Stimulated activated CD4-positive, alpha-beta T cell treated with anti-CD3 and anti-CD28 coated beads, TNF-alpha, amount 100 ng/mL, for 1 hour (primary cell): ENCODE measurements at places on chromosomes 1 and 21.
A peak's percentile ranks its signal among the peaks of the same experiment; 100 is the strongest.

GRCh38 chr1:156655151-156655903 lies 13.4 kb downstream of the BCAN start:
- no peak for DNase-seq

GRCh38 chr1:151196292-151196800 lies 2.0 kb upstream of the PIP5K1A start:
- no peak for DNase-seq

- no peak for DNase-seq
These were observed 253.3 kb downstream of the KAZN start for GRCh38 chr1:14851760-14852159.

- DNase-seq = no peak
These were observed 3.2 kb downstream of the SON start for GRCh38 chr21:33546086-33546485.

DNA sequence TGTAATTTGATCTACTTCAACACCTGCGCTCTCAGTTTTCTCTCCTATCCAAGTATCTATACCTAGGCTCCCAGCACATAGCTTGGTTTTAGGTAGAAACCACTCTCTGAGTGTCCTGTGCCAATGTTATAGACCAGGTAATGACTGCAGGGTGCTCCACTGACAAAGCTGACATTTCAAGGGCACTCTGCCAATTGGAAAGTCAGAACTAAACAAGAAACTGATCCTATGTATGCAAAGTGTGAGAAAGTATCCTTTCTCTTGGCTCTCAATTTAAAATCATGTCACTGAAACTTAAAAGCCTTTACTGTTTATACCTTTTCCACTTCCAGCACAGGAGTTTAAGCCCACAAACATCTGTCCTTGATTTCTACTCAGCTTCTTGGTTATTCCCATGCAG lies 45.0 kb upstream of the AIM2 start:
- no peak for DNase-seq

DNA sequence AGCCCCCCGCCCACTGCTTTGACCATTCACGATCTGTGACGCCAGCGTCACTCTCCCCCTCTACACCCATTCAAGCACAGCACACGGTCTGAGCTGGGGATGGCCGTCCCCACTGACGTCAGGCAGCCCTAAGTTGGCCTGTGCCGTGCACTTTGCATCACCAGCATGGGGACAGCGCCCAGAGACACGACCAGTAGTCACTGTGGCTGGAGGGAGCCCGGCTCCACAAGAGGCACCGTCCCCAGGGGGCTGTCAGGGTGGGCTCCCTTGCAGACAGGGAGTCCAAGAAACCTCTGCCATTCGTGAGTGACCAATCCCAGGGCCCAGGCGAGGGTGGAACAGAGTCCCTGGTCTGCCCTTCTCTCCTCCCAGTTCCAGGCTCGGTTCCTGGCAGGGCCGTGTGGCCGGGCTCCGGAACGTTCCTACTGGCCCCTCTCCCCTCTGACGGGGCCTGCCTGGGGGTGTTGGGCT lies 2.3 kb downstream of the KRTAP10-8 start:
- DNase-seq = no peak

DNA sequence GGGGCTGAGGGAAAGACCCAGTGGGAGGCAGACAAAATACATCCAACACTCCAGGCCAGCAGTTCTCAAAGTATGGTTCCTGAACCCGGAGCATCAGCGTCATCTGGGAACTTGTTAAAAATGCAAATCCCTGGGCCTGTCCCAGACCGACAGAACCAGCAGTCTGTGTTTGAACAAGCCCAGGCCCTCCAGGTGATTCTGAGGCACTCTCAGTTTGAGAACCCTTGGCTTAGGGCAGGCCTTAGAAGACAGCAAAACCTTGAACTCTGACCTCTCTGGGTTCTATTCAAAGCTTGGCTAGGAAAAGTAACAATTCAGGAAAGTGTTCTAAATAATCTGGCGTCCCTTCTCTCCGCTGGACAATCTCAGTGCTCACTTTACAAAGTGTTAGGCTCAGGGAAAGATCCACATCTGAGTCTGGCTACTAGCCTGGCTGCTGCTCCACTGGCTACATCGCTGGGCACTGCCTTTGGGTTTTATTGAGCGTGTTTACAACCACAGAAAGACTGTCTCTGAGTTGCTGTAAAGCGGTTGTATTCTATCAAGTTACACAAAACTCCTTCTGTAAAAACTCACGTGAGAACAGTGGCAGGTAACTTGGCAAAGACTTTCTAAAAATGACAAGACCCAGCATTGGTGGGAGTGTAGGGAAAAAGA lies 166.1 kb downstream of the HIVEP3 start:
- no peak for DNase-seq

DNA sequence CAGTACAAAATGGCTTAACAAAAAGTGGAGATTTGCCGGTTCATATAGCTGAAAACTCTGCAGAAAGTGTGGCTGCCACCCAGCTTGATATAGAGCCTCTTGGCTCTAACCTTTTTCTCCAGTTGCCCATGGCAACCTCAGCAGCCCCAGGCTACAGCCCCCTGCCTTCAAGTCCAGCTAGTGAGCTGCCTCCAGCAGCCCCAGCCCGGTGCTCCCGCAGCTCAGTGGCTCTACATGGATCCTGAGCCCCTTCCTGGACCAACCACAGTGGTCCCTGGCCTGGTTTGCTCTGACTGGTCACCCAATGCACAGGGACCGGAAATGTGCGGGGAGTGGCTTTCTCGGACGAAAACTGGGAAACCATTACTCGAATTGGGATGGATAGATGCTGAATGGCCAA lies 13.3 kb upstream of the ATF3 start:
- DNase-seq = no peak

- no peak for DNase-seq
These were observed 162.7 kb downstream of the IER5 start for GRCh38 chr1:181251001-181251712.

- no peak for DNase-seq
These were observed 43.7 kb upstream of the PSEN2 start for GRCh38 chr1:226826479-226827261.

GRCh38 chr1:207813512-207813881 lies 61.6 kb downstream of the CD46 start:
- DNase-seq = no peak

GRCh38 chr1:73144311-73144710 lies 862.0 kb upstream of the NEGR1 start:
- no peak for DNase-seq

DNA sequence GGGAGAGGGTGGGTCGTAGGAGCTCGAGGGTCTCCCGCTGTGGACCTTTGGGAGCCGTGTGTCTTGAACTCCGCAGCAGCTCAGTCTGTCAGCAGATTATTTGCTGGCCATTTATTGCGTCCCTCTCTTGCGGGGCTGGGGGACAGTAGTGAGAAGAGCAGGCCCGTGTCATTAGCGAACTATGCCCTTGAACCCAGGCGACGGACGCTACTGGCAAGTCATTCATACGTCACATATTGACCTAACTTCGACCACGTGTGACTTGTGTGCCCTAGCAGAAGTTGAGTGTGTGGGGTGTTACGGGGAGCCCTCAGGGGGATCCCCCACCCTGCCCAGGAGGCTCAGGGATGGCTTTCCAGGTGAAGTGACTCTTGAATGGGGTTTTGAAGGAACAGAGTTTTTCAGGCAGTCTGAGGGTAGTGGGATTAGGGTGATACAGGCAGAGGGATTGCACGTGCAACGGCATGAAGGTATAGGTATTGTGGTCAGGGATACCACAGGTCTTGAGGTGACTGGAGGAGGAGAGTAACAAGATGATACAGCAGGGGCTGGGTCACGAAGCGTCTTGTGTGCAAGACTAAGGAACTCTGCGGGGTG lies 13.0 kb downstream of the RCC1 start:
- no peak for DNase-seq

DNA sequence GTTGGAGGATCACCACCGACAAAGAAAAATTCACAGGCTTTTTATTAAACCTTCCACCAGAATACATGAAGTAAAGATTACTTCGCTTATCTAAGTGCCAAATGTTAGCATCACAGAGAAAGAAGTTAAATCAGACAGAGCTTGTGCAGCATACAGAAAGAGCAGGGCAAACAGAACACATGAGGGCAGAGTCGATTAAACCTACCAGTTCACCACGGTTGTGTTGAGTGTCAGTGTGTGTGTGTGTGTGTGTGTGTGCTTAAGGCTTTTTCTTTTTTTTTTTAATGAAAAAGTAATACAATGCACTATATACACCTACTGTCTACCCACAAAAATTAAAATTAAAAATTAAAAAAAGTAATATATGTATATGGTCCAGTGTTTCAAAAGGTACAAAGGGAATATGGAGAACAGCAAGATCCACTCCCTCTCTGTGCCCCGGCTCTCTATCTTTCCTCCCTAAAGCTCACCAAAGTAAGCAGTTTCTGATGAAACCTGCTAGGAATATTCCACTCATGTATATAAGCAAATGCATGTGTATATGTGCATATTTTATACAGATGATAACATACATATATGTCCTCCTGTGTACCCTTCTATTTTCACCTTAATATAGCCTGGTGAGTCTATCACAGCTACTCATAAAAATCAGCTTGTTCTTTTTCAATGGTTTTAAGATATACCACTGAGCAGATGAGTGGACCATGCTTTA lies 17.7 kb downstream of the YIPF1 start:
- no peak for DNase-seq

GRCh38 chr1:228209657-228210056 lies 1.8 kb downstream of the OBSCN start:
- DNase-seq = no peak

GRCh38 chr1:40980453-40981121 lies 1.1 kb downstream of the CTPS1 start:
- peak; percentile 29 for DNase-seq

DNA sequence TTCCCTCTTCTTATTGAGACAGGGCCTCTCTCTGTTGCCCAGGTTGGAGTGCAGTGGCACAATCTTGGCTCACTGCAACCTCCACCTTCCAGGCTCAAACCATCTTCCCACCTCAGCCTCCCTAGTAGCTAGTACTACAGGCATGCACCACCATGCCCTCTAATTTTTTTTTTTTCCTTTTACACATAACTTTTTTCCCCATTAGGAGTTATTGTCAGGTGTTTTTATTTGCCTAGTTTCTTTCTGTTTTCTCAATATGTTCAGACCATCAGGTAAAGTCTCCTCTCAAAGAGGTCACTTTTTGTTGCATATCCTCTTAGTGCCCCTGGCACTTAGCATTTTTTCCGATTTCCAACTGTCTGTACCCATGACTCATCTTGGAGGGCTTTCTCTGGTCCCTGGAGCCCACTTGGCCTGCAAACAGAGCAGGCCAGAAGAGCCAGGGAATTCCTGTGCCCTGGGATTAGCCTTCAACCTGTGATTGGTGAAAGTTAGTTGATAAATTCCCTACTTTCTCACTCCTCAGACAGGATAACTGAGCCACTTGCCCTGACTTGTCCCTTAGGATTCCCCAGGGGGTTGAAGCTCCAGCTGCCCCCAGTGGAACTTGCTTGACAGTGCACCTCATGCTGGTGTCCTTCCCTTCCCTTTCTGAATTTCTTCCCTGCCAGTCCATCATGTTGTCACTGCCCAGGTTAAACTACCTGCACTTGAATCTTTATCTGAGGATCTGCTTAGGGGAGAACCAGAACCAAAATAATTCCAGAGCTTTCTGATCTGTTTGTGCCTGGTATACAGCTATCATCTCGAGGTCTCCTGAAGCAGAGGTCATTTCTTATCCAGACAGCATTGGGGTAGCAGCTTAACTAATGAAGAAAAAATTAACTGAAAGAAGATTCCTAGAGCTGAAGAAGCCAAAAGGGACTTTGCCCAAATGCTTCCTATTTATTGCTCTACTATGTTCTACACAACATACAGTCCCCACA lies 2.4 kb downstream of the NTPCR start:
- DNase-seq = no peak

DNA sequence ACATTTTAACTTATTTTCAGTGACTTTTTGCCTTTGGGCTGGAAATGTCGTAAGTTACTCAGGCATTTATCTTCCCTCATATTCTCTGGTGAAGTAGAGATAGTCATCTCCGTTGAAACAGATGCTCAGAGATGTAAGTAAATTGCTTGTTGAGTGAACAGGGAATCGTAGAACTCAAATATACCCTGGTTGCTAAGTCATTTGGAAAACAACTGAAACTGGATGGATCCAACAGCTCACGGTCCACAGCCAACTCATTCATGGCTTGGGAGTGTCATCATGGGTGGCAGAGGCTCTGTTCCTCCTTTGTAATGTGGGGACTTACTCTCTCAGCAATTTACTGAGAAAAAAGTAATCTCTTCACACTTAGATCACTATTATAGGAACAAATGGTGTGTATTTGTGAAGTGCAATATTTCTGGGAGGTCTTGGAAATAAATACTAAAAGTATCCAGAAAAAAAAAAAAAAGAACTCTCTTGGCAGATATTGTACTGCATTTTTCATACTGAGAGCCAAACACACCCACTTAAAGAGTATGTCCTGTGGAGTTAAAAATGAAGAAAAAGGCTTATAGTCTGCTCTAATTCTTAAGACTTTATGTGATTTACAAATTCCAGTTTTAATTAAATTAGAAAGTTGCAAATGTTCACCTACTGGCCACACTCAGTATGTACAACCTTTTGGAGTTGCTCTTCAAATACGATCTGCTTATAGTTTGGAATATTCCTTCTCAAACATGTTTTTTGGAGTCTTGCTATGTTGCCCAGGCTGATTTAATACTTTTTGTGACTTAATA lies 107.4 kb downstream of the LEPR start:
- DNase-seq = no peak

DNA sequence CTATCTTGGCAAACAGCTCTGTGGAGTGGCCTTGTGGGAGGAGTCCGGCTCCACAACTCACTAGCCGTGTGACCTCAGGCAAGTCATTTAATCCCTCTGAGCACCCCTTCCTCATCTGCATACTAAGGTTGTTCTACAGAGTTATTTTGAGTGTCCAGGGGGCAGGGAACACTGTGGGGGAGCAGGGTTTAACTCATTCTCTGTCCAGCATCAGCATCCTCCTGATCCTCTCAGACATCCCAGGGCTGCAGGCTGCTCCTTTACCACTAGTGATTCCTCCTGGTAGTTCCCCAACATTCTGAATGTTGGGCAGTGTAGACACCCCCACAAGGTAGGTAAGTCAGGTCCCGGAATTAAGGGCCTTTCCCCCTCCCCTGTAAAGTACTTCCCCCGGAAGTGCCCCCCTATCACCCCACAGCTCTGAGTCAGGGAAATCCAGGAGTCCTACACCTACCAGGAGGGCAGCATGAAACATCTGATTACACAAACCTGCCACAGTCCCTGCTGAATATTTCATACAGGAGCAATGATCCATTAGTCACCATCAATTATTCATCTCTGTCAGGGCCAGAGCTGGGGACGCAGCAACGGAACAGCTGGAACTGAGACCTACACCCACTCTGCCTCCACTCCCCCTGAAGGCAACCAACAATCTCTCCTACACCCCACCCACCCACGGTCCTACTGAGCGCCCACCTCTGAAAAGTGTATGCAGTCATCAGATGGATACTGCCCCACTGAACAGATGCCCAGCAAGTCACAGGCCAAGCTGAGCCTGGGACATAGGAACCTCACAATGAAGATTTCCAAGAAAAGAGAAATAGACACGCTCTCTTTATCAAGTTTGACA lies 20.5 kb downstream of the SYT2 start:
- DNase-seq = no peak
